CD4-positive, alpha-beta T cell treated with Interleukin-12 subunit alpha and Interleukin-12 subunit beta, for 1 hour (primary cell): ENCODE measurements at places on chromosomes 16 and 17.
A peak's percentile ranks its signal among the peaks of the same experiment; 100 is the strongest.

DNA sequence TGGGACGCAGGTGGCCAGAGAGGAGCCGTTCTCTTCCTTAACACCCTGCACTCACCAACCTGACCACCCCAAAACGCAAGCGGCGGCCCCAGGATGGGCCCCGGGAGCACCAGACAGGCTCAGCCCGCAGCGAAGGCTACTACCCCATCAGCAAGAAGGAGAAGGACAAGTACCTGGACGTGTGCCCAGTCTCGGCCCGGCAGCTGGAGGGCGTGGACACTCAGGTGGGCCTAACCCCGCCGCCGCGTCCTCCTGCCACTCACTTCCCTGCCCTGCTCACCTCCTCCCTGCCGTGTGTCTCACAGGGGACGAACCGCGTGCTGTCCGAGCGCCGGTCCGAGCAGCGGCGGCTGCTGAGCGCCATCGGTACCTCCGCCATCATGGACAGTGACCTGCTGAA, 4.6 kb upstream of the HSD3B7 start:
- no peak for DNase-seq

- no peak for DNase-seq
Observed at GRCh38 chr16:57797526-57798266, 4.6 kb downstream of the KIFC3 start.

GRCh38 chr16:1762879-1763520, 8.3 kb downstream of the NME3 start:
- DNase-seq: no peak

GRCh38 chr16:89473136-89473712, 17.1 kb downstream of the ANKRD11 start:
- no peak for DNase-seq

- peak; percentile 60 for DNase-seq
Observed at GRCh38 chr16:53545433-53545832, 42.4 kb upstream of the AKTIP start.

DNA sequence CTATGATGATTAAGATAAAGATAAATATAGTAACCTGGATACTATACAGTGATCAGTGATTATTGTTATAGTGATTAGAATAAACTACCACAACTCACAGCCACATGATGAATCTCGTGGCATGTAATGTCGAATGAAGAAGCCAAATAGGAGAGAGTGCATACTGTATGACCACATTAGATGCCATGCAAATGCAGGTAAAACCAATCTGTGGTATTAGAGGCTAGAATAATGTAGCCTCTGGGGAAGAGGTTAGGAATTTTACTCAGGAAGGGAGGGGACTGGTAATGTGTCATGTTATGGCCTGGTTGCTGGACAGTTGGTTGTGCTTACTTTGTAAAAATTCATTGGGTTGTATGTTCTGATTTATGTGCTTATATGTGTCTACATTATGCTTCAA, 402.7 kb downstream of the CDH13 start:
- DNase-seq: no peak

GRCh38 chr16:85291302-85292148, 179.3 kb upstream of the CIBAR2 start:
- DNase-seq: no peak

- DNase-seq: no peak
Observed at GRCh38 chr17:17200311-17200710, 5.8 kb downstream of the PLD6 start.

DNA sequence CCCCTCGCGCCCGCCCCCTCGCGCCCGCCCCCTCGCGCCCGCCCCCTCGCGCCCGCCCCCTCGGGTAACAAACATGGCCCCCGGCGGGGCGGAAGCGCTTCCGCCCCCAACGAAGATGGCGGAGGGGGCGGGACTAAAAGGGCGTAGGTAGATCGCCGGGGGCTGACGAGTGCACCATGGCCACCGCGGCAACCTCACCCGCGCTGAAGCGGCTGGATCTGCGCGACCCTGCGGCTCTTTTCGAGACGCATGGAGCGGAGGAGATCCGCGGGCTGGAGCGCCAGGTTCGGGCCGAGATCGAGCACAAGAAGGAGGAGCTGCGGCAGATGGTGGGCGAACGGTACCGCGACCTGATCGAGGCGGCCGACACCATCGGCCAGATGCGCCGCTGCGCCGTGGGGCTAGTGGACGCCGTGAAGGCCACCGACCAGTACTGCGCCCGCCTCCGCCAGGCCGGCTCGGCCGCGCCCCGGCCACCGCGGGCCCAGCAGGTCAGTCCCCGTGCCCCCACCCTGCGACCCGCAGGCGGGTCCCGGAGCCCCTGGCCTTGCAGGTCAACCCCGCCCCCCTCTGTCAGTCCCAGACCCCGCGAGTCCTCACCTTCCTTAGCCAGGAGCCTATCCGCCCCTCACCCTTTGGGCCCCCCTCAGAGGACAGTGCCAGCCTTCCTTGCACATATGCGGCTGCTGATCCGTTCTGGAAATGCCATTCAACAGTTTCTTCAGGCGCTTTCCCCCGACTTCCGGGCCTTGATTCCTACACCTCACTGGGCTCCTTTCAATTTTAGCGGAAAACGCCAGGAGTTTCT, at the start of gene COG1:
COG1 (plus strand) TSS at position 162 of the 808 bp plus-strand sequence; CDS start at position 177, 15 bp downstream.
- DNase-seq: peak; percentile 89

DNA sequence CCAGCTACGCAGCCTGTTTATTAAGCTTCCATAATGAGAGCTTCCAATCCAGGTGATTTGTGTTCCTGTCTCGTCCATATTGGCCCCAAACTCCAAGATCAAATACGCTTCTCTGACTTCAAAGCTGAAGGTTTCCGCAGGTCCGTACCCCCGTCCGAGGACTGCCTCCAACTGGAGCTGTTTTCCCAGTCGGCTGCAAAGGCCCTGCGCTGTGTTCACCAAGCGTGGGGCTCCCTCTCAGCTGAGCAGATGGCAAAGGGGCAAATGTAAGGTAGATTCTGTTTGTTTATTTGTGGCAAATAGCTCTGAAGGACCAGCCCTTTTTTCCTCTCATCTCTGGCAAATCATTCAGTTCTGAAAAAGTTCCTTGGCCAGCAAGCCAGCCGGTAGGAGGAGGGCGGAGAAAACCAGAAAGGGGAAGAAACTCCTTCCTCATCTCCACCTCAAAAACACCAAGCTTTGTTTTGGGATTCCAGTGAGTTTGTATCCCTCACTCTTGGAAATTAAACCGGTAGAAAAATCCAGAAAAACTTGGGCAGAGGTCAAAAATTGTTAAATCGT, 35.2 kb downstream of the NXN start:
- no peak for DNase-seq

DNA sequence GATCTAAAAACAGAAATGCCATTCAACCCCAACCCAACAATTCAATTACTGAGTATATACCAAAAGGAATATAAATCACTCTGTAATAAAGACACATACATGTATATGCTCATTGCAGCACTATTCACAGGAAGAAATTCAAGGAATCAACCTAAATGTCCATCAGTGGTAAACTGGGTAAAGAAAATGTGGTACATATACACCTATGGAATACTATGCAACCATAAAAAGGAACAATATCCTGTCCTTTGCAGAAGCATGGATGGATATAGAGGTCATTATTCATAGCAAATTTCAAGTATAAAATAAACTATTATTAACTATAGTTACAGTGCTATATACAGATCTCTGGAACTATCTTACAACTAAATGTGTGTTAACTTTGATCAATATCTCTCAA, 599.3 kb downstream of the CDH11 start:
- DNase-seq: no peak

- peak; percentile 49 for DNase-seq
Observed at GRCh38 chr16:53892155-53892554, 188.2 kb downstream of the FTO start.
